ENCODE measurements at places on chromosomes 11 and 22.

DNA sequence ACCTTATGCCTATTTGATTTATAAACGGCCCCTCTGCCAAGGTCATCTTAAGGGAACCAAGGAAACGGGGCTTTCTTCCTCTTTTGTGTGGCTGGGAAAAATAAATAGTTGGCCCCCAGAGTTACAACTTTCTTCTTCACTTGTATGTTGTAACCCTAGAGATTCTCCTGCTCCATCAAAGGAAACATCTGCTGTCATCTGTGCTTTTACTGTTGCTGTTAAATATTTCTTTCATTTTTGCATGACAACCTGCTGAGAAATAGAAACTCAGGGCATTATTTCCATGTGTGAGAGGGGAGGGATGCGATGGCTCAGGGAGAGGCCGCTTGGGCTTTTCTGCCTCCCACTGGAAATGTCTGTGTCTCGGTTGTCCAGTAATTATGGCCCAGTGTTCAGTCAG lies 21.8 kb upstream of the CDC42EP2 start:
- no peak for DNase-seq

DNA sequence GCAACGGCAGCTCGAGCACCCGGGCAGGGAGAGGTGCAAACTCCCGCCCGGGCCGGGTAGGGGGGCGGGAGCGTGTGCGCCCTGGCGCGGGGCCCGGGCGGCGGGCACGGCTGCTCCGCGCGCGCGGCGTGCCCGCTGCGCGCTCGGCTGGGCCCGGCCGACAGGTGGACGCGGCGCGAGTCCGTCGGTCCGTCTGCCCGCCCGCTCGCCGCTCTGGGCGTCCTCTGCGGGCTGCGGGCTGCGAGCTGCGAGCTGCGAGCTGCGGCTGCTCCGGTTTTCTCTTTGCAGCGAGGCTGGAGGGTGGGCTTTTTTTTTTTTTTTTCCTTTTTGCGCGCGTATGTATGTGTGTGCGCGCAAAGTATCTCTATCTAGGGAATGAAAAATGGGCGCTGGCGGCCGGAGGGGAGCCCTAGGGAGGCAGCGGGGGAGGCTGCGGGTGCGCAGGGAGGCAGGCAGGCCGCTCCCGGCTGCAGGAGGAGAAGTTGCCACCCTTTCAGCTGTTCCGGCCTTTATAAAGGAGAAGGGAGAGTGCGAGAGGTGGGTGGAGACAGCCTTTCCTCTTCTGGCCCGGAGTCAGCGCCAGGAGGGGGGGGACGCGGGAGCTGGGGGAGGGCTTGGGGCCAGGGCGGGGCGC lies at the start of gene PDGFB:
Gene PDGFB (minus strand): TSS at position 487 of the 634 bp plus-strand sequence. CDS start 1,019 bp downstream, outside the sequence.
- DNase-seq, result no peak

DNA sequence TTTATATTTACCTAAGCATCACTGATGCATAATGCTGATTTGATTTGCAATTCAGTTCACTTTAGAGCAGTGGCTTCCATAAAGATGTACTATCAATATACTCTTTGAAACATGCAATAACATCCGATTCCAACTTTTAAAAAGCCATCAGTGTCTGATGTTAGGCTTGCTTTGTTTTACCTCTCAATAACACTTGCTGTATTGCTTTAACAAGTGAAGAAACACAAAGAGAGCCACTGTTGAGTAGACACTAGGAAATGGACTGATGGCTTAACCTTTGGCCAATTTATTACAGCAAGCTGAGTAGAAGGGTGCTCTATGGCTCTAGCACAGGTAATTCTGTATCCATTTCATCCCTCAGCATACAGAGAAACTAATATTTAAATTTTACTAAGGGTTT lies 122.1 kb downstream of the FCHSD2 start:
- no peak for DNase-seq

GRCh38 chr11:85953491-85954143 lies 98.4 kb downstream of the CCDC83 start:
- DNase-seq, result no peak

DNA sequence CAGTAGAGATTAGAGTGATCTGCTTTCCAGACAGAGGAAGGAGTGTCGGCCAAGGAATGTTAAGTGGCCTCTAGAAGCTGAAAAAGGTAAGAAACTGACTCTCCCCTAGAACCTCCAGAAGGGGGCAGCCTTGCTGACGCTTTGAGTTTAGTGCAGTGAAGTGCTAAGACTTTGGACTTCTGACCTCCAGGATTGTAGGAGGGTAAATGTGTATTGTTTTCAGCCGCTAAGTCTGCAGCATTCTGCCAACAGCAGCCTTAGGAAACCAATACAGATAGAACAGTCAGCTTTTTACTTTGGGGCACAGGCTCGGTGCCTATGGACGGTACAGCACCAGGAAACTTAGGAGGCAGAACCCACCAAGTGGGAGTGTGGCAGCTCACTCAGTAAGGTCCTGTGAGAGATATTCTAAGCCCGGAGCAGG lies 3.6 kb upstream of the TBC1D22A start:
- peak; percentile 31 for DNase-seq

DNA sequence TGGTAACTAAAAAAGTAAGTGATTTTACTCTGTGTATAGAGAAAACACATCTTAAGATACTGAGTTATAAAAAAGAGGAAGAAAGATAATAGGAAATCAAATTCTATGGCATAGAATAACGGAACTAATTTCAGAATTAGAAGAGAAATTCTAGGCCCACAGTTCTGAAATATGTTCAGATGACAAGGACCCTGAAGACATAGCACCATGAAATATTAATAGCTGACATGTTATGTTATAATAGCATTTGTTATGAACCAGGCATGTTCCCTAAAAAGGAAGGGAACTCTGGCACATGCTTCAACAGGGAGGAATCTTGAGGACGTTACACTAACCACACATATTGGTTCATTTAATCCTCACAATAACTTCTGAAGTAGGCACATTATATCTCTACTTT lies 32.7 kb downstream of the PRDM10 start:
- DNase-seq, result no peak

- no peak for DNase-seq
These were observed 175.7 kb downstream of the SWAP70 start for GRCh38 chr11:9839550-9839949.

All from T-helper 2 cell treated with Interferon-gamma antibody and Interleukin-4, amounts not matched to agents 5 μg/mL and 100 μg/mL, for 36 hours (primary cell).